NCI-H1694 treated with DMSO at 0.1 percent for 48 hours (cell line): ENCODE measurements at places on chromosomes 6 and 20.

DNA sequence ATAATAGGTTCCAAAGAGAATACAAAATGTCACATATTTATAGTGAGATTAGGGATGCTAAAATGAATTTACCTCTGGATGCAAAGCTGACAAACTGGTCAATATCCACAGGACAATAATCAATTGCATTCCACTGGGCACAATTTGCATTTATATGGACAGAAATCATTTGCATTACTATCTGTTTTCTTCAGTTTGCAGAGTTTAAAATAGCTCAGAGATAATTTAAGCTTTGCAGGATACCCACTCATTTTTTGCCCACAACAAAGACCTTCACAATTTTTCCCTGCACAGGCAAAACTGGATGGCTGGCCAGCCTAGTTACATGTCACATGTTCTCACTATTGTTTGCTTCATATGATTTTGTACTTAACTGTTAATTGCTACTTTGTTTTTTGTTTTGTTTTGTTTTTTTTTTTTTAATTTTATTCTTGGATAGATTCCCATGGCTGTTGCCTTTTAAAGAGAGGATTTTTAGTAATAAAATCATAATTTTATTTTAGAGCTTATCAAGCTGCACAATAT lies 483.5 kb downstream of the UTRN start:
- no peak for DNase-seq

- DNase-seq = no peak
Measured at GRCh38 chr20:51400051-51400926, 142.2 kb downstream of the NFATC2 start.

DNA sequence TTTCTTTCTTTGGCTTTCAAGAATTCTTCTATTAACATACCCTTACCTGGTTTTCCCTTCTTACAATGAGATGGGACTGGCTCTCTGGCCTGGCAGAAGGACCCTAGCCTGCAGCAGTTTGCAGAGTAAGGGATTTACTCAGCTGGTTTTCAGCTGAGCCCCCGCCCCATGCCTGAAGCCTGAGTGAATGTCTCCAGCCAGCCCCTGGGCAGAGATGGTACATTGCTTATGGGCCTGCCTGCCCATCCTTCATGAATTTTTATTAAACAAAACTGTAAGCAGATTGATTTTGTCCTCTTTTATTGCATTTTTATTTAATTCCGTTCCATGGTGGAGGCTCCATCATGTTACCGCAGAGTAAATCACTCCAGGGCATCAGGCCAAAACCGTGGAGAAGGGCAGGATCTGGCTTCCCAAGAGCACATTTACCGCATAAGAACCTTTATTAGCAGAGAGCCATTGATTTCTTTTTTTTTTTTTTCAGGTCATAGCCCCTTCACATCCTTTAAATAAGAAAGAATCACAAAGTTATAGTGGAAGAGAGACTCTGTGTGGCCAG lies 316.2 kb downstream of the DHX35 start:
- DNase-seq = no peak

DNA sequence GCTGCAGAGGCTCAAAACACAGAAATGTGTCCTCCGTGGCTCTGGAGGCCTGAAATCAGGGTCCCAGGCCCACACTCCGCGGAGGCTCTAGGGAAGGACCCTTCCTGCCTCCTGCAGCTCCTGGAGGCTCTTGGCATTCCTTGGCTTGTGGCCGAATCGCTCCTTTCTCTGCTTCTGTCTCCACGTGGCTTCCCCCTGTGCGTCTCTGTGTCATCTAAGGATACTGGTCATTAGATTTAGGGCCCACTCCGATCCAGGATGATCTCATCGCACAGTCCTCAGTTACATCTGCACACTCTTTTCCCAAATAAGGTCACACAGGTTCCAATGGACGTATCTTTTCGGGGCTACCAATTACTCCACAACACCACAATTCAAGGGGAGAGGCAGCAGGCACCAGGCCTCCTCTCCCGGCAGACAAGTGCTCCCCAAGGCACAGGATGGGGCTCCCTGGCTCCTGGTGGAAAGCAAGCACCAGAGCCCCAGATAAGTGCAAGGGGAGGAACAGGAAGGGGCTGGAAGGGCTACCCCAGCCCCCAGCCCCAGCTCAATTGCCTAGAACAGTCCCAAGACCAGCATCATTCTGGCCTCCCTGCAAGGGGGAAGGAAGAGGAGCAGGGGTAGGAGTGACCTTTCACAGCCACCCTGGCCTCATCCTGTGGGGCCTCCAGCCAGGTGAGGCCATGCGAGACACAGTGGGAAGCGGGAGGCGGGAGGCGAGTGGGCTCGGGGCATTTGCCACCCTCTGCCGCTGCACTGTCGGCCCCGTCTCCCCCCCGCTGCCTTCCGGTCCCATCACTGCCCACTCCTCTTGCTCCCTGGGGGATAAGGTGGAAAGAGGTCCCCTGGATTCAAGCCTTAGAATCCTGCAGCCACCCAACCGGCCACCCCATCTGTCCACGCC lies 16.3 kb downstream of the NTSR1 start:
- no peak for DNase-seq

- no peak for DNase-seq
Measured at GRCh38 chr6:119672725-119673124, 323.2 kb upstream of the MAN1A1 start.

GRCh38 chr6:88655586-88655985 lies 307.8 kb downstream of the RNGTT start:
- no peak for DNase-seq

- no peak for DNase-seq
Measured at GRCh38 chr20:16308754-16309153, 264.5 kb downstream of the KIF16B start.

- no peak for DNase-seq
Measured at GRCh38 chr20:23634044-23634801, 3.5 kb downstream of the CST3 start.

GRCh38 chr6:133887880-133888230 lies 1.1 kb upstream of the TCF21 start:
- no peak for DNase-seq

GRCh38 chr6:27839626-27840475 lies 72.3 kb downstream of the OR2B2 start:
- DNase-seq = no peak

DNA sequence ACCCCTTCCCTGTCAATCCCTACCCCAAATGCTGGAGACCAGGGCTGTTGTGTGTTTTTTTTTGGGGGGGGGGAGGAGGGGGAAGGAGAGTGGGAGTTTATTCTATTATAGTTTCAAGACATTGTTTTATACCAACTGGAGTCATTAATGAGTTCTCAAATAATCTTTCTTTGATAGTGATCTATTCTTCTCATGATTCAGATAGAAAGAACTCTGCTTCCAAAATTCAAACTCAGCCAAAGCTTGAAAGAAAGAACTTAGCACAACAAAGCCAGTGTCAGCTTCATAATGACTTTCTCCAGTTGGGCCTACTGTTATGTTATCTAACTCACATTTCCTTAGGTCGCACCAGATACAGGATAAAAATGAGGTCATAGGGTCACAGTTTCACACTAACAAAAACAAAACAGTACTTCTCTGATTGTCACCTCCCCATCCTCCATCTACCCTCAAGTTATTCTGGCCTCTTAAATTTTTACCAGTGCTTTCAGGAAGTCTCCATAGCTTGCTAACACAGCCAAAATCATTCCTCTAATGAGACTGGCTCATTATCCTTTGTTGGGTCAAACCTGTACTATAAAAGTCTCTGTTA lies 19.0 kb upstream of the MAP3K7 start:
- DNase-seq = no peak

DNA sequence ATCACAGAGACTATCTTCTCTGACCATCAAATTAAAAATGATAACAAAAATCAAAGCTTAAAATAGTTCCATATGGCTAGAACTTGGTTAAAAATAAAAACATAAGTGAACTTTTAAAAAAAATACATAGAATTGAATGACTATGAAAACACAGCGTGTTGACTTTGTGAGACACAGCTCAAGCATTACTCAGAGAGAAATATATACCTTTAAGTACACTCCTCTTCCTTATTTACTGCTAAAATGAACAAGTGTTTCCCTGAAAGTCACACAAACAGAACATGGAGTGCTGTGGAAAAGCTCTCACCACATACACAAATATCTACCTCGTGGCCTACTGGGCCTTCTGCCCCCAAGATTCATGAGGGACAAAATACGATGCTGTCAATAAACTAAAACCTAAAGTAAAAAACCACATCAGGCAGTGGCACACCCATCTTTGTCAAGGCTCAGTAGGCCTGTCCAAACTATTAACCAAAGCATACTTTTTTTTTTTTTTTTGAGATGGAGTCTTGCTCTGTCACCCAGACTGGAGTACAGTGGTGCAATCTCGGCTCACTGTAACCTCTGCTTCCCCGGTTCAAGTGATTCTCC lies 7.5 kb downstream of the FAXC start:
- DNase-seq = no peak

GRCh38 chr6:78770765-78771164 lies 96.6 kb upstream of the IRAK1BP1 start:
- no peak for DNase-seq

- no peak for DNase-seq
Measured at GRCh38 chr6:97086781-97087180, 162.3 kb downstream of the KLHL32 start.

DNA sequence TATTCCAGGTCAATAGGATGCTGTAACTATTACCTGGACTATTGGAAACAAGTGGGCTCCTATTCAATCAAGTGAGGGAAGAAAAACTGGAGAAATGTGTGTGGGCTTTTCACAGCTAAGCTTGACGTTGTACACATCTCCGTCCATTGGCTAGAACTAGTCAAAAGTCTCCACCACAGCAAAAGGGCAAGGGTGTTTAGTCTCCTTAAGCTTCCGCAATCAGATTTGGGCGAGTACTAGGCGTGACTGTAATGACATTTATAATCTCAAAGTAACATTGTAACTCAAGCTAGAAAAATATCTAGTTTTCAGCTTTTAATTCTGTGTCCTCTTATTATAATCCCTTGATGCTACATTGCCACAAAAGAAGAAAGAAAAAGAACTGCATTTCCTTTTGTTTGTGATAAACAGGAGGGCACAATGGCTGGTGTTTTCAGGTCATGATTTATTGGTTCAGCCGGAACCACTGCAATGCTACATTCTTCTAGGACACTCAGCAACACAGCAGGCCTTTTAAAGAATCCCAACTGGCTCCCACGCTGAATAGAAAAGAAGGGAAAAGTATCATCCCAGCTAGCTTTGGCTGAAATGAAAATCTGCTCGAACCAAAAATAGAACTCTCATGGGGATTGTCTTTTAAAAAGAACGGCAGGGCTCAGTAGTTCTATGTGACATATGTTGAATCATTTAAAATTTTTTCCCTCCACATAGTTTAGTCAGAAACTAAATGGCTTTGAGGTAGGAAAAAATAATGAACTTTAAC lies 387.7 kb downstream of the BTBD3 start:
- peak; percentile 32 for DNase-seq

DNA sequence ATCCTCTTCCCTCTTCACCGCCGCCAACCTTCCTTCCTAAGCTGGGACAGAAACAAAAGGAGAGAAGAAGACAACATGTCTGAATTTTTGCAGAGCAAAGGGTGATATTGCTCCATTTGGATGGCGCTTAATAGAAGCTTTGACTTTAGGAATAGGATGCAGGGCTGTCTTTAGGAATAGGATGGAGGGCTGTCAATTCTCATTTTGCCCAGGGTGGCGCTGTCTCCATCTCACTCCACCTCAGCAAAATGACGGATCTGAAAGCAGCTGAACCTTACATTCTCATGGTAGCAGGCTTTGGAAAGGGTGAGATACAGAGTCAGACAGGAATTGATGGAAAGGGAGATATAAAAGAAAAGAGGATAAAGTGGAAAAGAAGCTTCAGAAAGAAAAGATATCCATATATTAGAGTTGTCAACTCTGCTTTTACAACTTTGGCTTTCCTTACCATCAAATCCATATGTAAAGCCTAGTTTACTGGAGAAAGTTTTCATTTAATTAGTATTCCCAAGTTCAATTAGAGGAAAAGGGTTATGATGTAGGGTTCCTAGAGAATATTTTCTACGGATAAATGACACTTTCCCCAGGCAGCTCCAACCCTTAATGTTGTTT lies 2.4 kb downstream of the MTCL3 start:
- DNase-seq = peak; percentile 83

- DNase-seq = no peak
Measured at GRCh38 chr6:41641352-41641925, 3.2 kb downstream of the MDFI start.

DNA sequence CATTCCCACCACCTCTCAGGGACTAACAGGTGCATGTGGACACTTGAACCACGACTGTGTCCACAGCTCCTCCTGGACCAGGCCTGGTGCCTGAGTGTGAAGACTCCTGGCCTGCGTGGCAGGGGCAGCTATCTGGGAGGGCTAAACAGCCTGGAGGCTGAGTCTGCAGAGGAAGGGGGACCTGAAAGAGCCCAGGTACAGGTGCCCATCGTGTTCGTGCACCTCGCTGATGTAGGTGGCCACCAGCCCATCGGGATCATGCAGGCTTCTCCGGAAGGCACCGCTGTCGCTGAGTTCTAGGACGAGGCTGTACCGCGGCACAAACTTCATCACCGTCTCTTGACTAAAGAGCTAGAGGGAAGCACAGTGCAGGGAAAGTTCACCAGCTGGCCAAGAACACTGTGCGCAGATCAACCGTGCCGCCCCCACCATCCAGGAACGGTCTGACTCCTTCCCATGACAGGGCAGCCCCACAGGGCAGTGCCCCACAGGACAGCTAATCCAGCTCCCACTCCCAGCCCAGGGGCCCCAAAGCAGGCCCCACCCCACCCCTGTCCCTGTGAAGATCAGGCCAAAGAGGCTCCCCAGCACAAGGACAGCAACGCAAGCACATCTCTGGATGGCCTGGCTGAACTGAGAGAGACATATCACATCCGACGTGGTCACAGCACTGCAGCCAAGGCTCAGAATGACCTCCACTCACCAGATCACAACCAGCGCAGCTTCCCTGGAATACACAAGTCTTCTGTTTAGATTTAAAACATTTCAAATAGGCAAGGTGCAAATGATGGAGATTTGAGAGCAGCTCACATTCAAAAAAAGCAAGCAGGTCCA lies 14.8 kb downstream of the CST7 start:
- no peak for DNase-seq

GRCh38 chr6:106981926-106982325 lies 7.4 kb upstream of the CD24 start:
- DNase-seq = no peak

DNA sequence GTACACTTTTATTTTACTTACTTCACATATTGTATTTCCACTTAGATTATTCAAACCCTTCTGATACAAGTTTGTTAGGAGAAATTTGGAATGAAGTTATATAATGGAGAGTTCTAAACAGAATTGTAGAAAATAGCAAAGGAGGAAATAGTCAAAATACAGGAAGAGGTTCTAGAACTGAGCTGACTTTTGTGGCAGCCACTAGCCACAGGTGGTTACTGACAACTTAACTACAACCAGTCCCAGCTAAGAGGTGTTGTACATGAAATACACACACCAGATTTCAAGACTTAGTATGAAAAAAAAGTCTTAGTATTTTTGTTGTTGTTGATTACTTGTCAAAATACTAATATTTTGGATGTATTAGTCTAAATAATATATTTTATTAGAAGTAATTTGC lies 727.4 kb upstream of the CITED2 start:
- DNase-seq = no peak

- no peak for DNase-seq
Measured at GRCh38 chr6:21219241-21219640, 374.3 kb upstream of the SOX4 start.

- no peak for DNase-seq
Measured at GRCh38 chr6:167303675-167304625, 12.8 kb downstream of the UNC93A start.

- no peak for DNase-seq
Measured at GRCh38 chr20:23099791-23100719, 13.9 kb upstream of the CD93 start.
